Erythroblast (primary cell): ENCODE measurements at places on chromosomes 16 and 17.

GRCh38 chr16:73015612-73016487 is 32.1 kb downstream of the ZFHX3 start:
- no peak for DNase-seq

DNA sequence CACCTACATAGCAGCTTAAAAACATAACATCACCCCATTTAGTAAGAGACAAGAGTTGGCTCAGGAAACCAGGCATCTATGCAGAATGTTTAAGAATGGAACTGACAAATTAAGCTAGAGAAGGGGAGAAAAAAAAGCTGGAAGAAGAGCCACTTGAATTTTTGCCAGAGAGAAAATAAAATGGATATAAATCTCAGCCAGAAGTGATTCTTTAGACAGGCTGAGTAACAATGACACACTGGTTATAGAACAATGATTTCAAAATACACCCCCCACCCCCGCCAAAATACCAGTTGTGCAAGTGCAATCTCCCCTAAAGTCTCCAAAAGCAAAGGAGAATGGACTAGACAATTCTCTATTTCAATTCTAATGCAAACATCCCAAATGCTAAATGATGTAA is 22.4 kb downstream of the LSM12 start:
- no peak for DNase-seq

DNA sequence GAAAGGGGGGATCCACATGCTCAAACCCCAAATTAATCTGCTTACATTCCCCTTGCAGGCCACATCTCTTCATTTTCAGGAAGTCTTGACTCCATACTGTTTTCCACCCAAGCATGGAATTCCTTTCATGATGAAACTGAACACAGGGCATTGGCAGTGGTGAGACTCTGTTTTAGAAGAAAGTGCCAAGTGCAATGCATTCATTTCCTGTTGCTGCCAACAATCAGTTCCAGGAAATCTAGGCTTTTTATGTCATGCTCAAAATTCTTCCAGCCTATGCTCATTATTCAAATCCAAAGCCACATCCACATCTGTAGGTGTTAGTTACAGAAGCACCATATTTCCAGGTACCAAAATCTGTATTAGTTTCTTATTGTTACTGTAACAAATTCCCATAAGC is 4.1 kb downstream of the CCL2 start:
- no peak for DNase-seq

DNA sequence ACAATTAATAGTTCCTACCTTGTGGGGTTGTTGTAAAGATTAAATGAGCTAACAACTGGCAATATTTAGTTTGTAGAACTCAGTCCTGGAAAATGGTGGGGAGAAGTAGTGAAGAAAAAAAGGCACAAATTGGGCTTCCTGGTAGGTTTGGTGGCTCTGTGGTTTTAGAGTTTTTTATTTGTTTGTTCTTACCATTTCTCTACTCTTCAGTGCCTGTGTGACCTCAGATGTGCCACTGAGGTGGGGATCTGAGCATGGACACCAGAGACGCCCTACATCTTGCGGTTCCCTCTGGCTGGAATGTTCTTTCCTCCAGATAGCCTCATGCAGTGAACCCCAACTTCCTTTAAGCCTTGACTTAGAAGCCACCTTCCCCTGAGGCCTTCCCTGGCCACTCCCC is 7.7 kb downstream of the ZBTB4 start:
- no peak for DNase-seq
